Natural killer cell treated with Interleukin-12 subunit alpha and Interleukin-12 subunit beta and Interleukin-15 and Interleukin-18, amount 100 ng/mL, for 72 hours (primary cell): ENCODE measurements at places on chromosomes 1 and 21. TPM values are rescaled to one million over a fixed set of nuclear protein-coding genes. Genes with fewer than 3 reads are reported as not detected.

DNA sequence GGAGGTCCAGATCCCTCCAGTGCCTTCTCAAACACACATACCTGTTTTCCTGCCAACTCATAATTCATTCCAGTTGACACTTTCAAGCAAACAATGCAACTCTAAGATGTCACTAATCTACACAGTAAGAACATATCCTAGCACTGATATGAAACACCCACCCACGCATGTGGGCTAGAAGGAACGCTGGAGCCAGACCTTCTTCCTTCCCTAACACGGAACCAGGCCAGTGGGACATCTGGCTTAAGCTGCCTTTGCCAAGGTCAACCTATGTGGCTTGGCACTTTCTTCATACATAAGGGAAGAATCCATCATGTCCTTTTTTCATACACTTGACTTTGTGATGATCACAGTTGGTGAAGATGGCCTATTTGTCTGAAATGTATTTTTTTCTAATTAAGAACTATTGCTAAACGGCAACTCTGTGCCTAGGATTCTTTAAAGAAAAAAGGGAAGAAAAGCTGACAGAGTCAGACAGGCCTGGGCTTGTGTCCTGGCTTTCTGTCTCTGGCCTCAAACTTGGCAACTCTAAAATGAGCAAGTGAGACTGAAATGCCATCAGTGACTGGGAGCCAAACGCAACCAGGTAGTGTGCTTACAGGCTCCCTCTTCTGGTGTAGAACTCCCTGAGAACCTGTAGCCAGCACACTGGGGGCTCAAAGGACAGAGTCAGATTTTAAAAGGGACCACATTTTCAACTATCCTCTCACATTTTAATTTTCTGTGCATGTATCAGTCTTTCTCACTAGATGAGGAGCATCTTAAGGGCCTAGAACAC, 92.6 kb upstream of the BEND5 start:
- no peaks in the 10 kb centered on the region for H3K4me1 ChIP-seq
- H3K27me3 ChIP-seq: peaks cover 14% of the 10 kb centered on the region
- no peak overlapping the region for H3K4me3 ChIP-seq
- H3K36me3 ChIP-seq: no peaks in the 10 kb centered on the region
- no peak overlapping the region for H3K27ac ChIP-seq

DNA sequence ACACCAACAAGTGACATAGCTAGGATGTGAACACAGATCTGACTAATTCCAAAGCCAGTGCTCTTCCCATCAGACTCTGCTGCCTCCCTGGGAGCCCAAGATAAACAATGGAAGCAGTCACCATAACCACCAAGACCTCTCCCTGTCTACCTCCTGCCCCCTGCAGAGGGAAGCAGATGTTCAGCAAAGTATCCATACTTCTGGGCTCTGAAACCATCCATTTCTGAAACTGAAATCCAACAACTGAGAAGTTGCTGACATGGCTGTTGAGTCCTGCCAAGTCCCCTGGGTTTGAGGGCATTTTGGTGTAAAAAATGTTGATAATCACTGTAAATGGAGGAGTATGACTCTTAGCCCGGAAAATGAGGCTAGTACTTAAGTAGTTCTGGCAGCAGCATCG, 102.1 kb downstream of the TYW3 start:
- H3K27me3 ChIP-seq: no peaks in the 10 kb centered on the region
- H3K4me1 ChIP-seq: no peaks in the 10 kb centered on the region
- no peak overlapping the region for H3K4me3 ChIP-seq
- no peak for DNase-seq
- H3K27ac ChIP-seq: no peak overlapping the region

- DNase-seq: no peak
- H3K27ac ChIP-seq: no peak overlapping the region
- H3K4me1 ChIP-seq: no peaks in the 10 kb centered on the region
Measured at GRCh38 chr1:212423879-212424278, 8.8 kb upstream of the NENF start.

GRCh38 chr1:219682788-219683187, 69.9 kb upstream of the ZC3H11B start:
- H3K27ac ChIP-seq: no peak overlapping the region
- H3K4me3 ChIP-seq: no peak overlapping the region
- no peaks in the 10 kb centered on the region for H3K36me3 ChIP-seq
- no peaks in the 10 kb centered on the region for H3K4me1 ChIP-seq

GRCh38 chr1:8844501-8845006, 27.1 kb upstream of the RERE start:
- no peaks in the 10 kb centered on the region for H3K4me1 ChIP-seq
- no peak for DNase-seq
- H3K4me3 ChIP-seq: no peak overlapping the region
- no peak overlapping the region for H3K27ac ChIP-seq
- no peaks in the 10 kb centered on the region for H3K27me3 ChIP-seq

- H3K27me3 ChIP-seq: no peaks in the 10 kb centered on the region
- no peak overlapping the region for H3K27ac ChIP-seq
- no peaks in the 10 kb centered on the region for H3K36me3 ChIP-seq
- no peak for DNase-seq
- no peak overlapping the region for H3K4me3 ChIP-seq
Measured at GRCh38 chr1:151370211-151370911, 2.1 kb downstream of the SELENBP1 start.

ARF1 gene
- 415 TPM for total RNA-seq

GRCh38 chr1:165895451-165895871, 68.0 kb downstream of the UCK2 start:
- H3K27ac ChIP-seq: no peak overlapping the region
- H3K4me1 ChIP-seq: peaks cover 26% of the 10 kb centered on the region
- H3K27me3 ChIP-seq: no peaks in the 10 kb centered on the region
- no peak for DNase-seq
- no peak overlapping the region for H3K4me3 ChIP-seq
- H3K36me3 ChIP-seq: peaks cover 12% of the 10 kb centered on the region

PTGER3 gene
- total RNA-seq: 62.9 TPM

GRCh38 chr1:1285611-1286311, 5.5 kb downstream of the SCNN1D start:
- H3K4me3 ChIP-seq: no peak overlapping the region
- no peaks in the 10 kb centered on the region for H3K36me3 ChIP-seq
- peaks cover 6% of the 10 kb centered on the region for H3K4me1 ChIP-seq
- H3K27ac ChIP-seq: no peak overlapping the region
- DNase-seq: no peak

- peak overlapping the region; percentile 71 for H3K27ac ChIP-seq
- peaks cover 32% of the 10 kb centered on the region for H3K4me1 ChIP-seq
- no peaks in the 10 kb centered on the region for H3K27me3 ChIP-seq
- no peaks in the 10 kb centered on the region for H3K36me3 ChIP-seq
- no peak for DNase-seq
Measured at GRCh38 chr1:31977385-31978131, 36.1 kb upstream of the KHDRBS1 start.

LRRC53 gene
- not detected for total RNA-seq

CRP gene
- not detected for total RNA-seq

DNAJC8 gene
- 62.8 TPM for total RNA-seq

RGS1 gene
- total RNA-seq: 67.6 TPM

DNA sequence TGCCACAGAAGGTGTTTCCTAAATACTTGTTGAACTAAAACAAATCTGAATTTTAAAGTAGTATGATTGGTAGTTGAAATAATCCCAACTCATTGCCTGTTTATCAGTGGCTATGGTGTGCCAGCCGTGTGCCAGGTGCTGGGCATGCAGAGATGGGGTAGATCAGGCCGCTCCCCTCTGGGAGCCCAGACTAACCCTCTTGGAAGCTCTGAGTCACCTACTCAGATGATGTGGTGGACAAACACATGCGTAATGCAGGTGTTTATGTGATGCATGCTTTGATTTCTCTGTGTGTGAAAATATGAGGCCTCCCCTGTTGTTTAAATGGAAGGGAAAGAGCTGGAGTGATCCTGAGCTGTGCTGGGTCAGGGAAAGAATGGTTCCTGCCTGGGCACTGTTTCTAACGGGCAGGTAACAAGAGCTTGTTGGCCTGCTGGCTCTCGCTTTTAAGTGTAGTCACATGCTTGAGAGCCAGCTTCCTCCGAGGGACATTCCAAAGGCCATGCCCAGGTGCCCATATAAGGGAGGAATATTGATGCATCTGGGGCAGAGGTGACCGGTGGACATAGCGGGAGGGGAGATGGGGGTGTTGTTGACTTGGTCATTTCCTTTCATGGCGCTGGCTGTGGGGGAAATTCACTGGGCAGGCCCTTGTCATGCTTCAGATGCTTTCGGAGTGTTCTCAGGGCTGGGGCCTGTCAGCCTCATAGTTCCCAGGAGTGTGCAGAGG, 10.2 kb downstream of the MFN2 start:
- peaks cover 27% of the 10 kb centered on the region for H3K36me3 ChIP-seq
- H3K27ac ChIP-seq: peak overlapping the region; percentile 82
- no peak for DNase-seq
- peaks cover 24% of the 10 kb centered on the region for H3K4me1 ChIP-seq
- no peaks in the 10 kb centered on the region for H3K27me3 ChIP-seq

DNA sequence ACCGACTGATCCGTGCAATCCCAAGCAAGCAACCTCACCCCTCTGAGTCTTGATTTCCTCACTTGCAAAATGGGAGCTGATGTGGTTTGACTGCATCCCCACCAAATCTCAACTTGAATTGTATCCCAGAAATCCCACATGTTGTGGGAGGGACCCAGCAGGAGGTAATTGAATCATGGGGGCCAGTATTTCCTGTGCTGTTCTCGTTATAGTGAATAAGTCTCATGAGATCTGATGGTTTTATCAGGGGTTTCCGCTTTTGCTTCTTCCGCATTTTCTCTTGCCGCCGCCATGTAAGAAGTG, 58.4 kb downstream of the FHAD1 start:
- no peak overlapping the region for H3K4me3 ChIP-seq
- H3K36me3 ChIP-seq: no peaks in the 10 kb centered on the region
- peaks cover 7% of the 10 kb centered on the region for H3K27me3 ChIP-seq
- H3K27ac ChIP-seq: no peak overlapping the region
- DNase-seq: no peak

DNA sequence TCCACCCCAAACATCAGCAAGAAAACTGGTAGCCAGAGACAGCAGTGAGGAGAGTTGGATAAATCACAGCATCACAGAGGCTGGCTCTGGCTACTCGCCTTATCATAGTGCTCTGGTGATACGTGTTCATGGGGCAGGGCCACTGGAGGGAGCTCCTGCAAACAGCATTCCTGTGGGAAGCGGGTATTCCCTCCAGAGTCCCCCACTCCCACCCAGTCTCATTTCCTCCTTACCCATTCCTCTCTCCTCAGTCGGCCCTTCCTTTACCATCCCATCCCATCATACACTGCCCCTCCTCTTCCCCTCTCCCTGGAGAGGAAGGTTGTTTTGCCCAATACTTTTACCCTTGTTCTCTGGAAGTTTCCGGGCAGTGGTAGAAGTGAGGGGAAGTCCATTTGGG, 7.1 kb downstream of the NHLH2 start:
- H3K27ac ChIP-seq: no peak overlapping the region
- H3K4me1 ChIP-seq: peaks cover 2% of the 10 kb centered on the region
- no peak overlapping the region for H3K4me3 ChIP-seq
- H3K36me3 ChIP-seq: no peaks in the 10 kb centered on the region
- no peak for DNase-seq

DNA sequence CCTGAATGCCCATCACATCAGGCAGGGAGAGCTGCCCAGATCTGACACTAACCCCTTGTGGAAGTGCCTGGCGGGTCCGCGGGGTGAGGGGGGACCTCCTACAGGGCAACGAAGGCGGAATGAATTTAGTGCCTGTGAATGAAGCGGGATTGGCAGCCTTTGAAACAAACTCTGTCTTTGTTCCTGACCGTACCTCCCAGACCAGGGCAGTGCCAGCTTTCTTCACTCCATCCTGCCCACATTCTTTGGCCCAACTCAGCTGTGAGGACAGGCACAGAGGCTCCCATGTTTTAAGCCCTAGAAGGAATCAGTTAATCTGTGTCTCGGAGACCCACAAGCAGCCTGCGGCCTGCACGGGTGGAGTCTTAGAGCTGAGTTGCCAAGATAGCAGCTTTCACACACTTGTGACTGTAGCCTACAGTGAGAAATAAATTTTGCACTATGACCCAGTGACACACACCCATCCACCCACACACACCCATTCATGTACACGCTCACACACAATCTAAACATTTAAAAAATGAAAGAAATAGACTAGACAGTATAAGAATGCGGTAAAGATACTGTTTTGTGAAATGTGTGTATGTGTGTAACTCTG, 60.1 kb upstream of the USP24 start:
- H3K27me3 ChIP-seq: no peaks in the 10 kb centered on the region
- H3K4me3 ChIP-seq: no peak overlapping the region
- no peak for DNase-seq
- H3K36me3 ChIP-seq: no peaks in the 10 kb centered on the region
- H3K4me1 ChIP-seq: peaks cover 33% of the 10 kb centered on the region
- peak overlapping the region; percentile 78 for H3K27ac ChIP-seq

GRCh38 chr1:42759114-42759513, 7.7 kb downstream of the P3H1 start:
- H3K4me3 ChIP-seq: no peak overlapping the region
- no peak for DNase-seq
- peaks cover 16% of the 10 kb centered on the region for H3K36me3 ChIP-seq
- peaks cover 6% of the 10 kb centered on the region for H3K4me1 ChIP-seq
- H3K27ac ChIP-seq: no peak overlapping the region

SAMSN1 gene
- total RNA-seq: 383 TPM
